Type B pancreatic cell (in vitro differentiated cells): ENCODE measurements at places on chromosomes 7 and 10. TPM values are rescaled to one million over a fixed set of nuclear protein-coding genes. Genes with fewer than 3 reads are reported as not detected.

Gene GPR26
- 0.14 and 1.8 TPM in 2 replicates for total RNA-seq

Gene ARHGEF35
- total RNA-seq, result 8.6 and 24.2 TPM in 2 replicates

Gene OGDHL
- 12.3 and 15.6 TPM in 2 replicates for total RNA-seq

Gene ZNF117
- total RNA-seq, result 18.8 and 24.4 TPM in 2 replicates

Gene CLIP2
- total RNA-seq, result 45.0 and 48.9 TPM in 2 replicates

Gene LDB3
- 0.14 and 0.85 TPM in 2 replicates for total RNA-seq
